Amniotic stem cell (primary cell): ENCODE measurements at places on chromosomes 16 and 17.

- DNase-seq, result peak; percentile 37
Observed at GRCh38 chr17:61492759-61493526, 40.7 kb downstream of the TBX4 start.

GRCh38 chr16:20372701-20373100 is 20.2 kb upstream of the UMOD start:
- no peak for DNase-seq

GRCh38 chr16:59296888-59297287 is 562.8 kb upstream of the GOT2 start:
- DNase-seq, result no peak

- no peak for DNase-seq
Observed at GRCh38 chr16:10988879-10989278, 44.5 kb downstream of the CLEC16A start.

- no peak for DNase-seq
Observed at GRCh38 chr17:35069311-35069710, 5.8 kb upstream of the RFFL start.
